ENCODE measurements at places on chromosomes 1 and 21.

DNA sequence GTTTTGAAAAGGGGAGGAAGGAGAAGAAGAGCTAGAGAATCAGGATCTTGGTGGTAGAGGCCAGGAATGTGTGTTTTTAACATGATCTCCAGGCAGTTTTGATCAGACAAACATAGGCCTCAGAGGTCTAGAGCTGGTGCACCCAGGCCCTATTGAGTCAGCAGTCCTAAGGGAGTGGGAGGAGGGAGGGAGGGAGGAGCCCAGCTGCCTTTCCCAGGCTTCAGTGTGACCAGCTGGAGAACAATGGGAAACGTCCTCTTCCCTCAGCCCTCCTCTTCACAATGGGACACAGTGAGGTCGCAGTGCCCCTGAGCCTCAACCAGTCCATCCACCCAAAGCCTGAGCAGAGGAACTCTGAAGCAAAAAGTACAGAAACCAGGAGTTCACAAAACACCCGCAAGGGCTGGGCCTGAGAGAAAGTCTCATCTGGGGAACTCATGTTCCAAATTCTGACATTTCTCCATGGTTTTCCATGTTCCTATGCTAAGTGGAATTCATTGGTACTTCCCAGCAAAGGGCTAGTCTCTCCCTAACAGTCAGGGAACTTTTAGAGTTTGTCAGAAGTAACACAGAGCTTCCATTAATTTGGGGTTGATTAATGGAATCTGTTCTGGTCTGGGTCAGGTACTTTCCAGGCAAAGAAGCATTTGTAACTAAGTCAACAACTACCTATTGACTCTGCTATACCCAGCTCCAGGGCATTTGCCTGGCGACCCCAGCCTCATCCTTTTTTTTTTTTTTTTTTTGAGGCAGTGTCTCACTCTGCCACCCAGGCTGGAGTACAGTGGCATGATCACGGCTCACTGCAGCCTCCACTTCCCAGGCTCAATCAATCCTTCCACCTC lies 37.5 kb downstream of the ELAPOR1 start:
- DNase-seq: peak; percentile 92

DNA sequence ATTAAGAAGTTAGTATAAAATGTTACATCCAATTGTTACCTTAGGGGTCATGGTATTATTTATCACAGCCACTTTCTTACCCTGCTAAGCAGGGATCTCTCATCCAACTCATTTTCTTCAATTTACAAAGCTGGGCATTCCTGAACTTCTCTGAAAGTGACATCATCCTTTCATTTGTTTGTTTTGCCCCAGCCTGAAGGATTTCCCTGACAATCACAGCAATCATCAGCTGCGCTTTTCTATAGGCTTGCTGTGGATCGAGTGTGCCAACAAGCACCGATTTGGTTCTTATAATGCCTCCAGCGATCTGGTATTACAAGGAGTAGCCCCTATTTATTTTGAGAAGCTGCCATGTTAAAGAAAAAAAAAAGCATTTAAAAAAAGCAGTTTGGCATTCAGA lies 240.2 kb downstream of the USH2A start:
- DNase-seq: no peak

- DNase-seq: no peak
Observed at GRCh38 chr1:153698923-153699714, 20.6 kb downstream of the NPR1 start.

- DNase-seq: no peak
Observed at GRCh38 chr1:175118375-175119367, 51.0 kb downstream of the TNN start.

DNA sequence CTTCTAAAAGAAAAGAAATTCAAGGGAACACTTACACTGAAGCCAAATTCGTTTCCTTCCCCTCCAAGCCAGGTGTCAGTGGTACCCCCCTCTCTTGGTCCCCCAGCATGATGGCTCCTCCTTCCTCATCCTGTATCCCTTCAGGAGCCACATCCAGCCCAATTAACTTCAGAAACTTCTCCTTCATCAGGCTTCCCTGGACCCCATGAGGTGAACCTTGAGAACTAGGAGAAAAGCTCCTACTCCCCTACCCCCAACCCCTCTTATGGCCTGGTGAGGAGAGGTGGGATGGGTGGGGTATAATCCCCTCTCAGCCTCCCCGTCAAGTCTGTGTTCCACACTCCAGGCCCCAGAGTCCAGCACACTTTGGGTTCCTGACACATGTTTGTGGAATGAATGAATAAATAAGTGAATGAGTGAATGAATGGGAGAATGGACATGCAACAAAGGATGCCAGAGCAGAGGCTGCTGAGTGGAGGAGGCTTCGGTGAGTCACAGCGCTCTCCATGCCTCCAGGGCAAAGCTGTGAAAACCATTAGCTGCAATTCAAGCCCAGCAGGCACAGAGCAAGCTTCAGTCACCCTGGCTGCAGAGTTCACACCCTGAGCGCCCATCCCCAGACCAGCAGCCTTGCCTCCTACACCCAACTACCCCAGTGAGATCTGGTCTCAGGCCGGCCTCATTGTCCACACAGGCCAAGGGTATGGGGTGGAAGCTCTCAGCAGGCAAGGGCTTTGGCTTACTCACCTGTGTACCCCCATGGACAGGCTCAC lies 43.8 kb downstream of the BATF3 start:
- DNase-seq: no peak

- DNase-seq: peak; percentile 22
Observed at GRCh38 chr1:17539477-17540254, at the start of gene ARHGEF10L. TSS of gene ARHGEF10L (plus strand) at chr1:17539698. CDS start at chr1:17580596, 40,898 bp downstream.

DNA sequence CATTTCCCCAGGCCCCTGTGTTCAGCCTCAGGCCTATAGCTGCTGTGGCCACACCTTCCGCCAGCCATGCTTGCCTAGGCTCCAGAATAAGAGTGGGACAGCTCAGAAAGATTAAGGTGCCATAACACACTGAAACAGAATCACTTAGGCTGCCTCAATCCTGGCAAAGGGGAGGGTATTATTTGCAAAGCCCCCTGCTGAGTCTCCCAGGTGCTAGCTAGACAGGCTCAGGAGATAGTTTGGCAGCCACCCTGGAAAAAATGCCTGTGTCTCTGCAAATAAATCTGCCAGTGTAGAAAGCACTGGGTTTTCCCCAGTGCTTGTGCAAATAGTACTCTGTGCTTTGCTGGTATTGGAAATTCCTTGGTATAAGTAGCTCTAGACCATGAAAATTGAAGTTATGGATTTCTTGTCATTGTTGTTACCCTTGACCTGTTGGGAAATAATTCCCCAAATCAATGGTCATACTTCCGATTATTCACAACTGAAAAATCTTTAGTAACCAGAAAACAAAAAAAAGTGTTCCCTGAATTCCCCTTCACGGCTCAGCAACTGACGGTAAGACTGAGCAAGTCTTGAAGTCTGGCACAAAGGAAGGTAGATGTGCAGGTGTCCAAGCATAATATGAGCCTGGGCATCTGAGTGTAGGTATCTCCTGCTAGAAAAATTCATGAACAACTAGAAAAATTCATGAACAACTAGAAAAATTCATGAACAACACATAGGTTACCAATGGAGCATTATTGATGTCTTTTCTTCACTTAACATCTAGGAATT lies 56.9 kb downstream of the PROX1 start:
- no peak for DNase-seq

GRCh38 chr1:51316113-51316845 lies 14.1 kb downstream of the TTC39A start:
- no peak for DNase-seq

- DNase-seq: no peak
Observed at GRCh38 chr1:168195199-168196135, 16.7 kb downstream of the TIPRL start.

- DNase-seq: no peak
Observed at GRCh38 chr1:50278410-50278809, 144.8 kb downstream of the DMRTA2 start.

DNA sequence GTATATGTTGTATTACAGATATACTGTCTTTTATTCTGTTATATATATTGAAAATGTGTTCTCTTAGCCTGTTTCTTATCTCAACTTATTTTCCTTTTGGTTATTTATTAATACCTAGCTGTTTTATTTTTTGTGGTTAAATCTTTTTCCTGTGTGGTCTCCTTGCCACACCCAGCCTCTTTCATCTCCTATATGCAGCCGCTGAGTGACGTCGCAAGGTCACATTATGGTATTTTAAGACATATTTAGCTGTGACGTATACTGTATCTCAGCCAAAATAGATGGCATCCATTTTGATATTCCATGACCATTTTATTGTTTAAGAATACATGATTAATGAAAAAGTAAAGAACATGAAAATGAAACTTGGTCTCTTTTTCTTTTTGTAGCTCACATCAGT lies 29.1 kb downstream of the CENPF start:
- no peak for DNase-seq

DNA sequence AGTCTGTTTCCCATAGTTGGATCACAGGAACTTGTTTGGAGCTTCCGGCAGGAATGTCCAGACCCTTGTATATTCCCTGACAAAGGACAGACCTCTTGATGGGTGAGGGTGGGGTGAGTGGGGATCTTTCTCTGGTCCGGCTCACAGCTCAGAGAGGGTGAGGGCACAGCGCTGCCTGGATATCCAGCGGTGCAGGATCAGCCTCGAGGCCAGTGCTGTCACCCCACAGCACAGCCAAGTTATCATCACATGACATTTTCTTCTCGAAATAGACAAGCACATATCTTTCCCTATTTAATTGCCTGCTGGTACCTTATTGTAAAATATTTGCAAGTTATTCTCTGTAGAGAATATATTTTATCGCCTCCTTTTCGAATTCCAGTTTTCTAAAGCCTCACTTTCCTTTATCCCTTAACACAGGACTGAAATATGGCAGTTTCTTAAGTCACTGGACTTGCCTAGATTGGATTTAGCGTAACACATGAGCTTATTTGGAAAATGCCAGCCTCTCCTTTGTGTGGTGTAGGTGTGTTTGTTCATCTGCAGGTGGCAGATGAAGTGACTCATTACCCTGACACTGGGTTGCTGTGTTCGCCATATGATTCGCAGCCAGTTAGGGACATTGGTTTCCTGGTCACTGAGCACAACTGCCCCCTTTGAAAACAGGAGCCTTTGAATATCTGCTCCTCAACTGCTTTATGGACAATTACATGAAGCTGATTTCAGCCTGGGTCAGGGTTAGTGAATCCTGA lies 21.4 kb downstream of the CLIC6 start:
- DNase-seq: no peak

GRCh38 chr1:164588516-164589341 lies 29.7 kb downstream of the PBX1 start:
- DNase-seq: peak; percentile 77

DNA sequence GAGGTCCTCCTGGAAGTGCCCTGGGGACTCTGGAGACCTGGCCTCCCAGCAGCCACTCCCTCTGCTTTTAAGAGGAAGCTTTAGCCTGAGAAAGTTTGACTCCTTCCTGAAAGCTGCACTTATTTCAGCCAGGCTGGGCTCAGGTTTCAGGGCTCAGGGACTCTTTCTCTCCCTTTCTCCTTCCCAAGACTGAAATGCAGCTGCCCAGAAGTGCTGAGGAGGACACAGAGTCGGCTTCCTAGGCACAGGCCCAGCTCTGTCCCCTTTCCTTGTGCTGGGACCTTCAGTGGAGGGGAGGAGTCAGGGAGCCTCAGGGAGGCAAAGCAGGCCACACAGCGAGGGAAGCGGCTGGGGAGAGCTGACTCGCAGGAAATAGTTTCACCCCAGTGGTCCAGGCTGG lies 137.3 kb downstream of the NAV1 start:
- DNase-seq: no peak
